ENCODE measurements at places on chromosomes 12 and 14.

DNA sequence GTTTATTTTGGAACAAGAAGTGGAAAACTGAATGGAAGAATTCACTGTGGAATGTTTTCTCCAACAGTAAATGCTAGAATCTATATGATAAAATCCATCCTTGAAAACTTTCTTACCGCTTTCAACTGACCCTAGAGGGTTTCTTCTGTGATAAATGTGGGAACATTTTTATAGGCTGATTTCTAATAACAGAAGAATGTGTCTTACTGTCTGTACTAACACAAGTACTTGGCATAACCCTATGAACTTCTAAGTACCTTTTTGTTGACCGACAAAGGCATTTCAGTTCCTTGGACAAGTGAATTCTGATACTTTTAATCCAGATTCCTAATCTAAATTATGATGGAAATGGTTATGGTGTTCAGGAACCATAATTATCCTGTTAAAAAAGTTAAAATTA, 1109.7 kb upstream of the FLRT2 start:
- no peak for DNase-seq

DNA sequence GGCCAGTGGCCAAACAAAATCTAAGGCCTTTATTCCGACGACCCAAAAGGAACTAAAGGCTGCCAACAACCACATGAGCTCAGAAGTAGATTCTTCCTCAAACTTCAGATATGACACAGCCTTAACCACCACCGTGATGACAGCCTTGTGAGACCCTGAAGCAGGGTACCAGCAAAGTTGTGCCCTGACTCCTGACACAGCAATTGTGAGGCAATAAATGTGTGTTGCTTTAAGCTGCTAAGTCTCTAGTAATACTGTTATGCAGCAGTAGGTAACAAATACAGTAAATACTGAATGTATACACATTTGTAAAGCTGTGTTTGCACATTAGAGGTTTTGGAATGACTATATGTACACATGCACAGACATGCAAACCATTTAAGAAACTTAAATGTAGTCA, 10.7 kb upstream of the SLC6A13 start:
- DNase-seq: no peak

GRCh38 chr12:93366422-93366821, 11.3 kb upstream of the NUDT4 start:
- no peak for DNase-seq

GRCh38 chr14:86022031-86022629, 492.2 kb downstream of the FLRT2 start:
- no peak for DNase-seq

DNA sequence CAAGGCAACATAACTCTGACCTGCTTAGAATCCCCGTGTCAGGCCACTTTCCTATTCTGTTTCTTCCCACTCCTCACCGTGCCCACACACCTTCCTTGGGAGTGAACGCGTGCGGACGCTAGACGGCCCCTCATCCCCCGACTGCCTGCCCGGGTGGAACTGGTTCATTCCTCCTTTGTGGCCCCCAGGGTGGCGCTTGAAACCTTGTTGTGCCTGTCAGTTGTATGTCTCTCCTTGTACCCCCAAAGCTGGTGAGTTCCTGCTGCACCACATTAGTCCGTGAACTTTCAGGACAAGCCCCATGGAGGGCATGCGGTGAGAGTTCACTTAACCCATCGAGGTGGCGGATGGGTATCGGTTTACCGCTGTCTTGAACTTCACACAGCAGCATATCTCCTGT, 46.7 kb downstream of the SSH1 start:
- DNase-seq: no peak

Data from stimulated activated CD8-positive, alpha-beta memory T cell treated with anti-CD3 and anti-CD28 coated beads, Interleukin-2, amount 100 ng/mL, for 1 hour (primary cell).